Activated CD4-positive, alpha-beta T cell treated with anti-CD3 and anti-CD28 coated beads for 48 hours (primary cell): ENCODE measurements at places on chromosomes 6 and 20.

GRCh38 chr6:22221211-22221610, 75.6 kb downstream of the PRL start:
- no peak for DNase-seq

DNA sequence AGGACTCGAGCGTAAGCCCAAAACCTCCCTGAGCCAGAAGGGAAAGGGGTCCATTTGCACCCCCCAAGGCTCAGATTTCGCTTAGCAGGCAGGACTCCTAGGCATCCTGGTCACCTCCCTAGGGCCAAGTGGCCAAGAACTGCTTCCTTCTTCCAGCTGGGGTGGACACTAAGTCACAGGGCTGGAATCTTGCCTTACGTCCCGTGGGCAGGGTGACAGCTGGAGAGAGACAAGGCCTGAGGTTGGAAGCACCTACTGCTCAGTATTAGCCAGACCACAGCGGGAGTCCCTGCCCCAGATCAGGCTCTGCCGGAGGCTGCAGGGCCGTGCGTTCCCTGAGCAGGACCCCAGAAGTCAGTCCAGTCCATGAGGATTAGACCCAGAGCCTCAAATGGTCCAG, 19.7 kb downstream of the LAMA5 start:
- DNase-seq: no peak

DNA sequence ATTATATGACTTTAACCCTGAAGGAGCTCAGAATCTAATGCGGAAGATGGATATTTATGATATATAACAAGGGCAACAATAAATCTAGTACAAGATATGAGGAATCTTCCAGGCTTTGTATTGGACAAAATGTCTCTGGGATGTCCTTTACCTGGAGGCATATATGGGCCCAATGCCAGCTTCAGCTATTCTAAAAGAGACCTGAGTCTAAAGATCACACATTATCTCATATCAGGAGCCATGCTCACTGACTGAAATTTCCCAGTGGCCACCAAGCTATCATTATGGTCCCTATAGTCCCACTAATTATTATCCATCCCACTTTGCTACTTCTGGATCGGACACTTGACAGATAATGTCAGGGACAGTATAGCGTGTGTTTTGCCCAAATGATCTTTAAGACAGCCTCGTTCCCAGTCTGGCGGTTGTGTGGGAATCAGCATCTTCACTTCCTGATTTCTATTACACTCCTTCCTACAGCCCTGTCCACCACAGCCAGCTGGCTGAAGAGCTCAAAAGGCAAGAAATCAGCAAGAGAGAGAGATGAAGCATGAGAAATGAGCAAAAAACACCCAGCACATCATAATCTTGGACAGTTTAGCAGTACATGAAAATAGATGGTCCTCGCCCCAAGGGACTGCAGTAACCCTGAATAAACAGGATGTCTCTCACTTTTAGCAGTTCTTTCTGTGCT, 34.9 kb downstream of the KLHL31 start:
- no peak for DNase-seq

- no peak for DNase-seq
These were observed 44.7 kb downstream of the SOBP start for GRCh38 chr6:107534571-107535141.

DNA sequence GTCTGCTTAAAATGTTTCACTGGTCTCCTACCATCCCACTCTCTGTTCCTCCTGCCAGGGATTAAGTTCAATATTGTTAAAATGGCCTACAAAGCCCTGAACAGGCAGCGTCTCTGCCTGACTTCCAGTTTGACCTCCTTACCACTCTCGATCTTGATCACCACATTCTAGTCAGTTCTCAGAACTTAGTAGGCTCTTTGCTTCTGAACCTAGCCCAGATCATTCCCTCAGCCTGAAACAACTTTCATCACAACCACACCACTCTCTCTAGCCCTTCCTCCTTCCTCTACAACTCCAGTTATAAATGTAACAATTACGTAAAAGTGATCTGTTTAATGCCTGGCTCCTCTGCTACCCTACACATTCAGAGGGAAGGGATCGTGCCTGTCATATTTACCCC, 53.3 kb downstream of the ATG5 start:
- no peak for DNase-seq

DNA sequence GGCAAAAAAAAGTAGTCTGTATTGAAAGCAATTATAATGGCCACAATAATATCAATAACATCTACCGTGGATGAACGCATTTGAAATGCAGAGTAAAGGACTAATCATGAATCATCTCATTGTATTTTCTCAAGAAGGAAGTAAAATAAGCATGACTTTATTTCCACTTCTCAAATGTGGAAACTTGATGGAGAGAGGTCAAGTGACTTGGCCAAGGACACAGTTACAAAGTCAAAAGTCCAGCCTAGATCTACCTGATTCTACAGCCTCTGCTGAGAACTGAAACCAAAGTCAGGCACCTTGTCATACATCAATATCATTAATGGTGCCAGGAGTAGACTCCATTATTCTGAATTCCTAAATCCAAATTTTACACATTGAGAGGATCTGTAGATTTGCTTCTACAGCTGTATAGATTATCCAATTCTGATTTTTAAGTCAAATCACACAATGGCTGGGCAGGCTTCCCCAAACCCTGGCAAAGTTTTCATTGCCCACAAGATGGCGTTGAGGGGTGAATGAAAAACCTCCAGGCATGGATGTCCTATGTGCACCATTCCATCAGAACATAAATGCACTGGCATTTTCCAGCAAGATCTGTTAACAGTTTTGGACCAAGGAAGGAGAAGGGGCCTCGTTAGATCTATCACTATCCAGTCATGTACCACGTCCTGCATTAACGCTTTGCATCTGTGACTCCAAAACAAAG, 423.1 kb downstream of the MAFB start:
- DNase-seq: no peak
